Activated CD8-positive, alpha-beta T cell treated with anti-CD3 and anti-CD28 coated beads, Interleukin-2, amount 10 ng/mL, durations not matched to agents 7 days and 5 days (primary cell): ENCODE measurements at places on chromosomes 5 and 9.
A peak's percentile ranks its signal among the peaks of the same experiment; 100 is the strongest.

- H3K4me3 ChIP-seq, result no peak overlapping the region
- H3K36me3 ChIP-seq, result no peaks in the 10 kb centered on the region
- no peaks in the 10 kb centered on the region for H3K4me1 ChIP-seq
Measured at GRCh38 chr9:24462951-24463350, 82.7 kb downstream of the IZUMO3 start.

GRCh38 chr5:93590493-93590892, 7.5 kb downstream of the NR2F1 start:
- H3K4me3 ChIP-seq, result no peak overlapping the region
- H3K27ac ChIP-seq, result no peak overlapping the region
- peaks cover 20% of the 10 kb centered on the region for H3K4me1 ChIP-seq
- H3K27me3 ChIP-seq, result peaks cover 83% of the 10 kb centered on the region

DNA sequence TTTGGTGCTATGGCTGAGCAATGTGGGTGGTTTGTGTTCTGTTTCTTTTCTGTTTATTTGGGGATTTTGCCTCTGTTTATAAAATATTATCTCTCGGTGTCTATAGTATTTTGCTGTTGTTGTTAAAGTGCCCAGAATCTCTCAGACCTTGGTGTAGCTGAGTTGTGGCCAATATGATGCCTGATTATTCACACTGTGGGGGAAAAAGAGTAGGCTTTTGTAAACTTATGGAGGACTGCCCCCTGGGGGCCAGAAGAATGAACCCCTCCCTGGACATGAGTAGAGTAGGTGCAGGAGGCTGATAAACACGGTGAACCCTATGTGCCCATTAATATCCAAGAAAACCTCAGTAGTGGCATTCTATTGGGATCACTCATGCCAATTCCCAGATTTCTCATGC, 49.0 kb upstream of the DPYSL3 start:
- H3K27me3 ChIP-seq, result no peaks in the 10 kb centered on the region
- H3K4me1 ChIP-seq, result no peaks in the 10 kb centered on the region
- H3K27ac ChIP-seq, result no peak overlapping the region
- H3K4me3 ChIP-seq, result no peak overlapping the region
- H3K36me3 ChIP-seq, result no peaks in the 10 kb centered on the region

DNA sequence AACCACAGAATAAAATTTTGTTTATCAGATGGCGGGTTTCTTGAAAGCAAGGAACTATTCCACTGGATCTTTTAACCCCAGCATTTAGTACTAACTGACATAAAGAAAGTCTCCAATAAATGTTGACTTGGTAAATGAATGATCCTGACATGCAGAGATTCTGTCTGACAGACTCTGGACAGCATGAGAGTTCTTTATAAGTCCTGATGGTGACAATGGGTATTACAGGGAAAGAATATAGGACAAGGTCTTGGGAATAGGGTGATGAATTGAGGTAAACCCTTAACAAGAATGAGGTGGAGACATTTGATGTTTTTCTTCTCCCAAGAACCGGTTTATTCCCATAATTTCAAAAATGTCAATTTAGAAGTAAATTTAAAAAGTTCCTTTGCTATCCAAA, 453.9 kb downstream of the TUSC1 start:
- no peaks in the 10 kb centered on the region for H3K36me3 ChIP-seq
- DNase-seq, result no peak
- no peaks in the 10 kb centered on the region for H3K4me1 ChIP-seq
- H3K27ac ChIP-seq, result no peak overlapping the region
- no peak overlapping the region for H3K4me3 ChIP-seq

DNA sequence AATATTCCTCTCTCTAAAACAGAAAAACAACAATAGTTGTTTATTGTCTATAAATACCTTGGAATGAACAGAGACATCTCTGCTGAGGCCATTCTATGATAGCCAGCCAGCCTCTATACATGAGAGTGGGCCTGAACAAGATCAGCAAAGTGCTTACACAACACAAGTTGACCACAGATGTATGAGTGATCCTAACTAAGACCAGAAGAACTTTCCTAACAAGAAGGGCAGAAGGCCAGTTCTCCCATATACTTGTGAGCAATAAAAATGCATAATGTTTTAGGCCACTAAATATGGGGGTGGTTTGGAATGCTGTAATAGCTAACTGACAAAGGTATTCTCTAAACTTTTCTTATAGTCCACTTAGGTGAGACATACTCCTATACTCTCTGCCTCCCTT, 345.7 kb downstream of the SPATA31D1 start:
- H3K27me3 ChIP-seq, result no peaks in the 10 kb centered on the region
- H3K36me3 ChIP-seq, result no peaks in the 10 kb centered on the region
- H3K27ac ChIP-seq, result no peak overlapping the region
- H3K4me1 ChIP-seq, result no peaks in the 10 kb centered on the region
- DNase-seq, result no peak

DNA sequence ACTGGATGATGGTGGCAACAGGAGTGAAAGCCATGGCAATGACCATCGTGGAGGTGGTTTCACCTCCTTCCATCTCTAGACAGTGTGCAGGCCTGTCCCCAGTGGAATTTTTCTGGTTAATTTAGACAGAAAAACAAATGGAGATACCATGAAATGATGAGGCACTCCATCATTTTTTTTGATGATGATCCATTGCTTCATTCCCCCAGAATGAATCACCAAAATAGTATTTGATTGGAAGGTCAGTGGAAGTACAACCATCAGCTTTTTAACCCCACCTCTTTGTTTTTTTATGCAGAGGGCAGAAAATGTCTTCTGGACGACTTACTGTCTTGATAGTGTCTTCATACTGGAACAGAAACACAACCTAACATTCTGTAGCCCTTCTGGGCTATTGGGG, 42.6 kb upstream of the ADRA1B start:
- no peaks in the 10 kb centered on the region for H3K4me1 ChIP-seq
- H3K27ac ChIP-seq, result no peak overlapping the region
- no peaks in the 10 kb centered on the region for H3K36me3 ChIP-seq
- H3K4me3 ChIP-seq, result no peak overlapping the region

GRCh38 chr5:158485047-158485446, 614.7 kb downstream of the EBF1 start:
- H3K4me1 ChIP-seq, result no peaks in the 10 kb centered on the region
- no peak overlapping the region for H3K4me3 ChIP-seq
- no peaks in the 10 kb centered on the region for H3K36me3 ChIP-seq
- H3K27ac ChIP-seq, result no peak overlapping the region
- no peak for DNase-seq

GRCh38 chr9:72254901-72255545, 105.8 kb downstream of the GDA start:
- no peaks in the 10 kb centered on the region for H3K36me3 ChIP-seq
- no peak for DNase-seq
- no peak overlapping the region for H3K4me3 ChIP-seq
- peaks cover 16% of the 10 kb centered on the region for H3K27me3 ChIP-seq

- H3K4me3 ChIP-seq, result no peak overlapping the region
- H3K27ac ChIP-seq, result no peak overlapping the region
- H3K27me3 ChIP-seq, result no peaks in the 10 kb centered on the region
- no peaks in the 10 kb centered on the region for H3K36me3 ChIP-seq
- H3K4me1 ChIP-seq, result no peaks in the 10 kb centered on the region
- DNase-seq, result no peak
Measured at GRCh38 chr5:165502893-165503691, 1997.7 kb downstream of the MAT2B start.

DNA sequence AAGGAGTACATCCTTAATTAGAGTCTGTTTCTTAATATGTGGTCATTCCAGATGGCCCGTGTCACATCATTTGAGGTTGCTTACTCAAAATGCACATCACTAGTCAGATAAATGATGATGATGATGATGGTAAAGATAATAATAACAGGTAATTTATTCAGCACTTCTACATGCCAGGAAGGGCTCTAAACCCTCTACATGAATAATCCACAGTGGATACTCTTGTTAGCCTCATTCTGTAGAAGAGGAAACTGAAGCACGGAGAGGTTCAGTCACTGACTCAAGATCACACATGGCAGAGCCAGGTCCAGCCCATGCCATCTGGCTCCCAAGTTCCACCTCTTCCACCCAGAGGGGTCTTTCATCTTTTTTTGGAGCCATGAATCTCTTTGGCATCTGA, 11.7 kb downstream of the SH3PXD2B start:
- DNase-seq, result no peak
- no peak overlapping the region for H3K27ac ChIP-seq
- H3K27me3 ChIP-seq, result peaks cover 17% of the 10 kb centered on the region
- peaks cover 11% of the 10 kb centered on the region for H3K4me1 ChIP-seq

- H3K4me3 ChIP-seq, result no peak overlapping the region
- no peak overlapping the region for H3K27ac ChIP-seq
- DNase-seq, result no peak
- no peaks in the 10 kb centered on the region for H3K27me3 ChIP-seq
- peaks cover 29% of the 10 kb centered on the region for H3K36me3 ChIP-seq
- H3K4me1 ChIP-seq, result no peaks in the 10 kb centered on the region
Measured at GRCh38 chr5:94693043-94693822, 74.8 kb downstream of the SLF1 start.

DNA sequence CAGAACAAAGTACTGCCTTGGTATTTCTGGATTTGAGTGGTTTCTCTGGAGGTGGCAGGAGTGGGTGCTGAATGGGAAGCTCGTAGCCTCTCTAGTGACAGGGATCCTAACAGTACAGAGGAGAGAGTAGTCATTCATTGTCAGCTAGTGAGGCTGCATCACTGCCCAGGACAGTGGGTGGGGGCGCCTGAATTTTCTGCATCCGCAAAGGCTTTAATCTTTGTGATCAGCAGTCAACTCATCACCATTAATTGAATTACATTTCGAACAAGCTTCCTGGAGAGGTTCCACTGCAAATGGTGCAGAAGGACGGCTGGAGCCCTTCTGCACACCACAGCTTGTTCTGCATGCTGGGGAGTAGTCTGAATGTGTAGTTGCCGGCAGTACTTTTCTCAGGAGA, 77.5 kb downstream of the HSPA4 start:
- DNase-seq, result no peak
- no peaks in the 10 kb centered on the region for H3K36me3 ChIP-seq
- H3K4me3 ChIP-seq, result no peak overlapping the region
- H3K27ac ChIP-seq, result no peak overlapping the region

GRCh38 chr5:43687275-43687674, 84.3 kb downstream of the NNT start:
- H3K27ac ChIP-seq, result no peak overlapping the region
- DNase-seq, result no peak
- no peaks in the 10 kb centered on the region for H3K27me3 ChIP-seq
- H3K4me3 ChIP-seq, result no peak overlapping the region

DNA sequence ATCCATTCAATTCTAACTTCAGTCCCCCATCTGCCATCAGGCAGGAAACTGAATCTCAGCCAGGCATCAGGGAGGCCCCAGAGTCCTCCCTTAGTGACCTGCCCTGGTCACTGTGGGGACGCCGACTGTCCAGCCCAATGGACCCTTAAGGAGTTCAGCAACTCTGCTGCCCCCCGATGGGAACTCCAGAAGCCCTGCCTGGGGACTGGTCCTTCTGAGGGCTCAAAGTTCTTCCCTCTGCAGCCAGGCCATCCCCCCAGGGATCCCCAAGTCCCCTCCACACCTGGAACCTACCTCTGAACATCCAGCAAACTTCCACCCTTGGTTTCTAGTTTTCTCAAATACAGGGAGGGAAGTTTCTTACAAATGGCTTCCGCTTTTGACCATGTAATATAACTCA, 76.8 kb downstream of the UBE2QL1 start:
- no peak for DNase-seq
- no peak overlapping the region for H3K27ac ChIP-seq
- no peaks in the 10 kb centered on the region for H3K4me1 ChIP-seq
- no peaks in the 10 kb centered on the region for H3K36me3 ChIP-seq

DNA sequence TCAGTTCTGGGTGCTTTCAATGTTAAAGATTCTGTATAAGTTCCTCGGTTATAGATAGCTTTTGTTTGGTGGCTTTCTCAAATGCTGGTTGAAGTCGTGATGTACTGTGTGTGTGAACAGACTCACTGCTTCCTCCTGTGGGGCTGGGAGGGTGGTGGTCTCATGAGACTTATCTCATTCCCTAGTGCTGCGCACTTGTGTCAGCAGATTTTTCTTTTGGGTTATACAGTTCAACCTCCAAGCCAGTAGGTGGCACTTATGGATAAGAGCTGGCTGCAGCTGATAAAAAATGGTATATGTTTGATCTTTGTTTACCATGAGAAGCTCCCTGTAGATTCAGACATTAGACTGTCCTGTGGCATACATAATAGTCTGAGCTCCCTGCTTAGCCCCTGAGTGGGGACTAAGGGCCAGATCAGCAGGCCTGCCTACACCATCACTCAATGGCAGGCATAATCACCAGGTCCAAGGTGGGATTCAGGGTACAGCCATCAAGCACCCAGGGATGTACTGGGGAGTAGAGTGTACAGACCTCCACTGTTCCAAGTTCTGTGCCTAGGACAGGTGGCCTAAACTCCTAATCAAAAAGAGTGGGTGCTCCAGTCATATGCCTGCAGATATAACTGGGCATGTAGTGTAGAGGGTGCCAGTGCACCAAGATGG, 174.2 kb downstream of the OXCT1 start:
- H3K36me3 ChIP-seq, result no peaks in the 10 kb centered on the region
- H3K27ac ChIP-seq, result no peak overlapping the region
- peaks cover 11% of the 10 kb centered on the region for H3K27me3 ChIP-seq
- no peaks in the 10 kb centered on the region for H3K4me1 ChIP-seq
- no peak overlapping the region for H3K4me3 ChIP-seq

DNA sequence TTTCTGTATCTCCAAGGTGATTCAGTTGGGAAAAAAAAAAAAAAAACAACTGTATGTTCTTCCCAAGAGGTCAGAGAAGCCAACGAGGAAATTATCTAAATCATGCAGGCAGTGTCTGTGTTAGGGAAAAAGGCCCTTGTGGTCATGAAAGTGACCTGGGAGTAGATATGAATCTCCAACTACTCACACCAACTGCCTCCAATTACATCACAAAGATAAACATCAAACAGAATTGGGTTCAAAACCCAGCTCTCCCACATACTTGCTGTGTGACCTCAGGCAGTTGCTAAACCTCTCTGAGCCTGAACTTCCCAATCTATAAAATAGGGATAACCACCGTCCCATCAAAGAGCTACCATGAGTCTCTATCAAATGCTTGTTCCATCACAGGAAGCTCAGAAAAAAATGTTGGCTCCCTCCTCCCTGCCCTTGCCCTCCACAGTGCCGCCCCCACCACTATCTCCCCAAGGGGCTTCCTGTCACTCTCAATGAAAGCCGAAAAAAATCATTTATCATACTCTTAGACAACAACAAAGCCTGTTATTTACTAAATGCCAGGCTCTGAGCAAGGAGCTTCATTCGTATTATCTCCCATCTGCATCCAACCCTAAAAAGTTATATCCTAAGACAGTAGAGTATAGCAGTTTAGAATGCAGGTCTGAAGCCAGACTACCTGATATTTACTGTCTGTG, 42.9 kb downstream of the CDK5RAP2 start:
- no peaks in the 10 kb centered on the region for H3K27me3 ChIP-seq
- no peaks in the 10 kb centered on the region for H3K4me1 ChIP-seq
- H3K4me3 ChIP-seq, result no peak overlapping the region
- peaks cover 53% of the 10 kb centered on the region for H3K36me3 ChIP-seq
- no peak overlapping the region for H3K27ac ChIP-seq

GRCh38 chr9:138006576-138007233, 129.1 kb downstream of the CACNA1B start:
- H3K27me3 ChIP-seq, result peaks cover 2% of the 10 kb centered on the region
- DNase-seq, result peak; percentile 16
- no peaks in the 10 kb centered on the region for H3K4me1 ChIP-seq
- no peaks in the 10 kb centered on the region for H3K36me3 ChIP-seq
- H3K4me3 ChIP-seq, result no peak overlapping the region

GRCh38 chr5:122701640-122702523, 73.0 kb upstream of the SNX2 start:
- H3K27me3 ChIP-seq, result peaks cover 4% of the 10 kb centered on the region
- H3K4me1 ChIP-seq, result no peaks in the 10 kb centered on the region
- H3K4me3 ChIP-seq, result no peak overlapping the region
- H3K36me3 ChIP-seq, result no peaks in the 10 kb centered on the region
- no peak overlapping the region for H3K27ac ChIP-seq
